ENCODE measurements at places on chromosomes 11 and 22. TPM values are rescaled to one million over a fixed set of nuclear protein-coding genes. Genes with fewer than 3 reads are reported as not detected.

GRCh38 chr22:40595497-40596234 is 40.9 kb downstream of the MRTFA start:
- peaks cover 2% of the 10 kb centered on the region for H3K4me1 ChIP-seq
- no peaks in the 10 kb centered on the region for H3K27me3 ChIP-seq
- no peaks in the 10 kb centered on the region for H3K36me3 ChIP-seq
- DNase-seq: peak; percentile 34

DNA sequence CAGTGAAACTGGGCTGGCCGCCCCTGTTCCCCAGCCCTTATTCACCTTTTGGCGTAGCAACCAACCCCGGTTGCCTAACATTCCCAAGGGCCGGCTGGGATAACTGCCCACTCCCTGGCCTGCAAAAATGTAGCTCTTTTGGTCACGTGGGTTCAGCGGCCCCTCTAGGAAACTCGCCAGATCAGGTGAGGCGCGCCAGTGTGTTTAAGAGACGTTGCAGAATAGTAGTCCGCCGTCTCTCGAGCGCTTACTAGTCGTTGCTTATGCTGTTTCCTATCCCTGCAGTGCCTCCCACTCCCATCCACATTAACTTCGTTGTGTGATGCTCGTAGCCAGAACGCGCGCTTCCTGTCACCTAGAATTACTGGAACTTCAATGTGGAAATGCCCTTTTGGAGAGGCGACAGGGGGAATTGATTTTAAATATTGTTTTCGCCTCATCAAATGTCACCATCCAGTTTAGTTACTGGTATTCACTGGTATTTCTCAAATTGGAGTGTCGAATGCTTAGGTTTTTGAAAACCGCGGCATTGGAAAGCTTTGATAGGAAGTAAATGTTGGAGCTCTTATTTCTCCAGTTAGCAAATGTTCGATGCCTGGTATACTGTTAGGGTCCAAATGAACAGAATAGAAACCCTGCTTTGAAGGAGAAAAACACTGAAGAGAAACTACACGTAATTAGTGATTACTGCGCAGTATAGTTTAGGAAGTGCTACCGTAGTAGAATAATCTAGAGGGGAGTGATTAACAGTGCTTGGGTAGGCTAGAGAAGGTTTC is 823 bp downstream of the CEP57 start:
- peak overlapping the region; percentile 90 for H3K4me3 ChIP-seq
- DNase-seq: peak; percentile 84
- peaks cover 12% of the 10 kb centered on the region for H3K4me1 ChIP-seq
- no peaks in the 10 kb centered on the region for H3K27me3 ChIP-seq
- H3K36me3 ChIP-seq: peaks cover under 1% of the 10 kb centered on the region
- peak overlapping the region; percentile 100 for H3K27ac ChIP-seq

DNA sequence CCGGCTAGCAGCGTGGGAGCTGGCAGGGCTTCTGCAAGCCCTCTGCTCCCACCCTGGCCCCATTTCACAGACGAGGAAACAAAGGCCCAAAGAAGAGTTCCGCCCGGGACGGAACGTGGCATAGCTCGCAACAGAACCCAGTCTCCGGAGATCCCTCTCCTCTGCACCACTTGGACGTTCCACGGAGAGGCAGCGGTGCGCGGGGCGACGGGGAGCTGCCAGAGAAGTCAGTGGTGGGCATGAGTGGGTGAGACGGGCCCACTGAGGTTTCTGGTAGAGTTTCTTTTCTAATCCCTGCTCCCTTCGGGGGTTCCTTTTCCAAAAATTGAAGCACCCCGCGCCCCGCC is 554 bp upstream of the NECTIN1 start:
- H3K4me1 ChIP-seq: peaks cover 45% of the 10 kb centered on the region
- DNase-seq: no peak
- no peak overlapping the region for H3K27ac ChIP-seq
- peaks cover 27% of the 10 kb centered on the region for H3K27me3 ChIP-seq
- H3K4me3 ChIP-seq: peak overlapping the region; percentile 62

Gene TEX12
- total RNA-seq: 0.22 TPM

- DNase-seq: peak; percentile 94
- no peak overlapping the region for H3K4me3 ChIP-seq
- H3K36me3 ChIP-seq: no peaks in the 10 kb centered on the region
- H3K4me1 ChIP-seq: peaks cover 24% of the 10 kb centered on the region
- H3K27me3 ChIP-seq: no peaks in the 10 kb centered on the region
- H3K27ac ChIP-seq: peak overlapping the region; percentile 83
These were observed 22.9 kb upstream of the A4GALT start for GRCh38 chr22:42743501-42743991.

DNA sequence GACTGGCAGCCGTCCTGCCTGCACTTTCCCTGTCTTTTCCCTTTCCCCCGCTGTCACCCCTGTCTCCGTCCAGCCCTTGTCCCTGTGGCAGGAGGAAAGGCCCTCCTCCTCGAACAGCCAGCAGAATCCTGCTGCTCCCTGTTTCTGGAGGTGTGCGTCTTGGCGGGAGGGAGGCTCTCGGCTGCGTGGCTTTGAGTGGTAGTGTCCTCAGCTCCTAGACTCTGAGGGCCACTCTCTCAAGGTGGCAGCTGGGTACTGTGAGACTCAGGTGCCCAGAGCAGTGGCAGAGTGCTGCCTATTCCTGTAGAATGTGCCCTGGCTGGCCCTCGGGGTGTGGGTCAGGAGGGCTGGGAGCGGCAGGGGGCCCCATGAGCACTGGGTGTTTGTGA is 9.1 kb upstream of the RANBP1 start:
- DNase-seq: no peak
- peaks cover 22% of the 10 kb centered on the region for H3K4me1 ChIP-seq
- no peak overlapping the region for H3K27ac ChIP-seq
- no peak overlapping the region for H3K4me3 ChIP-seq
- peaks cover 85% of the 10 kb centered on the region for H3K36me3 ChIP-seq
- no peaks in the 10 kb centered on the region for H3K27me3 ChIP-seq

- no peaks in the 10 kb centered on the region for H3K36me3 ChIP-seq
- H3K4me1 ChIP-seq: peaks cover 66% of the 10 kb centered on the region
- no peak overlapping the region for H3K27ac ChIP-seq
- H3K4me3 ChIP-seq: no peak overlapping the region
- H3K27me3 ChIP-seq: no peaks in the 10 kb centered on the region
These were observed 16.8 kb downstream of the PRDM11 start for GRCh38 chr11:45162916-45163879.
